ENCODE measurements at places on chromosomes 5 and 9.

GRCh38 chr9:124050955-124051354, 39.4 kb downstream of the LHX2 start:
- no peak for DNase-seq

DNA sequence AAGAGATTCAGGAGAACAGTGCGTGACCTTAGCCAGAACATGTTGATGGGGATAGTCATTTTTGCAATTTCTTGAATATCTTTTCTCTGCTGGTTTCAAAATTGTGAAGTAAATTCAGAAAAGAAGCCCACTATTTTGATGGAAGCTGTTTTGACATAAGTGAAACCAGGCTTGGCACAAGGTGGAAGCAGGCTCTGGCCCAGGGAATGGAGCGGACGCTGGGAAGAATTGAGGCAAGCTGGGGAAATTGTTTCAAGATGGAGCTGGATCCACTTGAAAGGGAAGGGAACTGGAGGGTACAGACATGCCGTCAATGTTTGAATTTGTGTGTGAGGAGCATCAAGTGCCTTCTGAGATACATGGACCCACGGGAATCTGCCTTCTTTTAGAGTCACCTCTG, 207.2 kb downstream of the GOLPH3 start:
- no peak for DNase-seq

GRCh38 chr9:130662099-130662969, 2.1 kb upstream of the PRDM12 start:
- no peak for DNase-seq

- peak; percentile 84 for DNase-seq
These were observed at the start of gene CCNH for GRCh38 chr5:87412630-87413342. CCNH (minus strand) TSS chr5:87412930; CDS start chr5:87412794, 136 bp downstream.

DNA sequence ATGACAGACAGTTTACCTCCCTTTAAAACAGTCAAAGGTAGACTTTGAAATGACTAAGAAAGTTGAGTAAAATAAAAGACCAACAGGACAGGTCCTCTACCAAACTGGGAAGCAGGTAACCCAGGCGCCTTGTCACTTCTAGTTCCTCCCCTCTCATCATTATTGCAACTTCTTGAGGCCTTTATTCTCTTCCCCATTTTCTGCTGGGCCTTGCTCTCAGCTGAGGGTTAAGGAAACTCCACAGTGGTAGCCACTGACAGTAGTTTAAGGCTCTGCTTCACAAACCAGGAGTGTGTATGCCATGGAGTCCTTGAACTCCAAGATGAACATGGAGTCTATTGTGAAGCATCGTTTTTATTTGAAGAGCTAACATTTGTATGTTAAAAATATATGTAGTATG, 36.9 kb upstream of the TCERG1 start:
- DNase-seq, result no peak

DNA sequence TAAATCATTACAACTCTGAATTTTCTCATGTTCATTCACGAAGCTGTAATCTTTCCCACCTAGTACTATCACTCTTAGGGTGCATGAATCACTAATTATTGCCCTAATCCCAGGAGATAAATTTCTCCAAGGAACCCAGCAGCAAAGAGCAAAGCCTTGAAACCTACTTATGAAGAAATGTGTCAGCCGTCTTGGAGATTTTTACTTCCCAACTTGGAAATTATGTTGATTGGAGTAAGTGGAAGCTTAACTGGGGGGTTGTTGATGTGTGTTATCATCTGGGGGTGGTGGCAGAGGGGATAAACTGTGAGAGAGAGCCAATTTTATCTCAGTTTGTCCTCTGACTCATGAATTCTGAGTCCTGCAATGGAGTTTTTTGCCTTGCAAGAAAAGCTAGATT, 440.5 kb upstream of the WWC1 start:
- no peak for DNase-seq

DNA sequence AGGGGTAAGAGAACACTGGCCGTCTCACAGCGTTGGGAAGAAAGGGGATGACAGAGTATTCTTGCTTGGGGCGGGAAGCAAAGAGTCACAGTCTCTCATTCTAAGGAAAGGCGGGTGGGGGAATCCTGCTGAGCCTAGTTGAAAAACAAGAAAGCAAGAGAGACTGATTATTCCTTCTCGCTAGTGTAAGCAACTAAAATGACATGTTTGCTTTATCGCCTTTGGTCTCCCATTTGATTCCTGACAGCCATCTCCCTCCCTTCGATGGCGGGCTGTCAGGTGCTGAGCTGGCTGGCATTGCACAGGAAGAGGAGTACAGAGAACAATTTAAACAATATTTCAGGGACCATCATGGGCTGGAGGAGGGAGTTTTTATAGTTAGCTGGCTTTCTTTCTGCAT, 331.3 kb downstream of the ASTN2 start:
- DNase-seq, result no peak

DNA sequence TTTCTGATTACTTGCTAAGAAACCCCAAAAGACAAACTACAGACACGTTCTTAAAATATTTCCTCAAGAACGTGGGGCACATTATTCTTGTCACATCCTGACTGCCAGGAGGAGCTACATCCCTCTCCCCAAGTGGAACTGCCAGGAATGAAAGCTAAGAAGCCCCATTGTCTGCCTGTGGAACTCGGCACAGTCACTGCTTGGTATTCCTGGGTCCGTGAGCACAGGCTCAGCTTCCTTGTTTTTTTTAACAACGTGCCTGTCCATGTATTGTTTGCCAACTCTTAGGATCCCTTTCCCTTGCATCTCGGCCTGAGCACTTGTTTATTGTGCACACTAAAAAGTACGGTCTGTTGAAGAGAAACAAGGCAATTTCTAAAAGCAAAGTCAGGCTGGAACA, 47.0 kb upstream of the SELENOP start:
- DNase-seq, result no peak

DNA sequence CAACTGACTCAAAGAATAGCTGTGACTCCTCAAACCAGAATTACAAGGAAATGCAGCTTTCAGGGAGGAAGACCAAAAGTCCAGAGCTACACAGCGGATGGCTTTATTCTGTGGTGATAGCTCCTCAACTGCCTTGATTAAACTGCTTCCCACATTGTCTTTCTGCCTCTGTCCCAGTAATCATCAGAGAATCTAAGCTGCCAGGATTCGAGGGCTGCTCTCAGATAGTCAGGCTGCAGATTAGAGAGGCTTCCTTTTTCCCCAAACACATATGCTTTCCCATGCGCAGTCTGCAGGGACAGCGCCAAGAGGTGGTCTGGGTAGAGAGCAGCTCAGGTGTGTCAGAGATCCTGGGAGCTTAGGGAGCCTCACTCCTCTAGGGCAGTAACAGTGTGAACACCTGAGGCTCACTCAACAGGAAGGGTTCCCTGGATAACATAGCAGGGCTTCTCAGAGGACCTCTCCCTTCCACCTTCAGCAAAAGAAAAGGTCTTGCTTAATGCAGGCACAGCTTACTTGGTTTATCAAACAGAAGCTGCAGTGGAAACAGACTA, 439.9 kb upstream of the TLE4 start:
- DNase-seq, result no peak

GRCh38 chr9:125959951-125960619, 212.9 kb downstream of the PBX3 start:
- DNase-seq, result no peak

GRCh38 chr5:97627272-97627671, 444.2 kb upstream of the RIOK2 start:
- DNase-seq, result no peak

DNA sequence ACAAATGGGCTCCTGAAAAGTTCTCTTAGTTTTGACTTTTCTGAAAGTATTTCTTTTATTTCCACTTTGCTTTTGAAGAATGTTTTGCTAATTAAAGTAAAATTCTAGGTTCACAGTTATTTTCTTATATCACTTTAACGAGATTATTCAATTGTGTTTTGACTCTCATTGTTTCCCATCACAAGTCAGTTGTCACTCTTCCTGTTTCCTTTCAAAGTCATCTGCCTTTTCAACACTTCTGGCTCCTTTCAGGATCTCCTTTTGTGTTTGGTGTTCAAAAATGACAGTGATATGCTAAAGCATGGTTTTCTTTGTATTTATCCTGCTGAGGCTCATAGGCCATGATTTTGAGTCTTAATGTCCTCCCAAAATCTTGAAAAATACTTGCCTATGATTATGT, 235.4 kb upstream of the TAS2R1 start:
- no peak for DNase-seq

- DNase-seq, result no peak
These were observed 625.3 kb upstream of the DMAC1 start for GRCh38 chr9:8424786-8425410.

DNA sequence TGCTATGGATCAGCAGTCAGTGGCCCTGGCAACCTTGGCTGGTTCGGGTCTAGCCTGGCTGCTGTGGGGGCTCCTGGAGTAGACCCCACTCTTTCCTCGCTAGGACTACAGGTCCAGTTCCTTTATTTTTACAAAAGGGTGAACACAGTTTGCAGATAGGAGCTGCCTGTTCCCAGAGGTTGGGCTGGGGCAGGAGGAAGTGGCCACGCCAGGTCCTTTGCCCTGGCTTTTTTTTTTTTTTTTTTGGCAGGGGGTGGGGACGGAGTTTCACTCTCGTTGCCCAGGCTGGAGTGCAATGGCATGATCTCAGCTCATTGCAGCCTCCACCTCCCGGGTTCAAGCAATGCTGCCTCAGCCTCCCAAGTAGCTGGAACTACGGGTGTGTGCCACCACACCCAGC, 7.9 kb downstream of the SLC2A6 start:
- DNase-seq, result no peak

- no peak for DNase-seq
These were observed 2.0 kb downstream of the ANKHD1 start for GRCh38 chr5:140403613-140404012.

DNA sequence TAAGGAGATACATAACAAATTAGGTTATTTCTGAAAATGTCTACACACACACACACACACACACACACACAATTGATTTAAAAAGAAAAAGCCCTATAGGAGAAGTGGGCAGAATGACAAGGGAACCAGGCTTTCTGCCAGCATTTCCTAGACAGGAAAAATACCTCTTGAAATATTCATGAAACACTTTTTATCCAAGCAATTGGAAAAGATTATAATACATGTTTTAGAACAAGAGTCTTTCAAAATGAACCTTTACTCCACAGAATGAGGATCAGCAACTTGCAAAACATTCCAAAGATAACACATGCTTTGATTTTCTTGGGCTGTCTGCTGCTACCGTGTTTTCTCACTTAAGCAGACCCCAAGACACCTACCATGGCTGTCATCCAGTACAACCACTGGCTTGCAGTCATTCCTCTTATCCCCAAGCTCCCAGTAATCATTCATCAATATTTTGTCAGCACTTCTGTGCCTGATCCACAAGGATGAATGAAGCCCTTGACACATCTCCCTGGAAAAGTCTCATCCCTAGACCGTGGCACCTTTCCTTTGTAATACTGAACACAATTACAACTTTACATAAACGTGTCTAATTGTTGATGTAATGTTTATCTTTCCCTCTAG, 717.1 kb upstream of the ZNF608 start:
- DNase-seq, result no peak

- peak; percentile 92 for DNase-seq
These were observed 35.4 kb upstream of the STING1 start for GRCh38 chr5:139517683-139518564.

Data from stimulated activated CD4-positive, alpha-beta T cell treated with anti-CD3 and anti-CD28 coated beads, Interleukin-1b, Interleukin-23, amount 100 ng/mL, for 1 hour (primary cell).